Breast epithelium (tissue), 4 donors: ENCODE measurements at places on chromosomes 5 and 9. TPM values are rescaled to one million over a fixed set of nuclear protein-coding genes. Genes with fewer than 3 reads are reported as not detected.

- H3K4me1 ChIP-seq: peaks cover 36% of the 10 kb centered on the region
- peak; percentile 60 for DNase-seq
- H3K36me3 ChIP-seq: no peaks in the 10 kb centered on the region
- no peaks in the 10 kb centered on the region for H3K27me3 ChIP-seq
- peak overlapping the region; percentile 78 for H3K4me3 ChIP-seq
- H3K27ac ChIP-seq: peak overlapping the region; percentile 94
These were observed 31.7 kb downstream of the GSN start for GRCh38 chr9:121299467-121300282.

Gene FSD1L
- 3.4 TPM for total RNA-seq

GRCh38 chr5:9686216-9686615, 56.1 kb upstream of the TAS2R1 start:
- no peaks in the 10 kb centered on the region for H3K4me1 ChIP-seq
- H3K27me3 ChIP-seq: no peaks in the 10 kb centered on the region
- DNase-seq: no peak
- no peak overlapping the region for H3K27ac ChIP-seq
- no peak overlapping the region for H3K4me3 ChIP-seq

- peaks cover 4% of the 10 kb centered on the region for H3K4me1 ChIP-seq
- no peaks in the 10 kb centered on the region for H3K36me3 ChIP-seq
- no peak overlapping the region for H3K27ac ChIP-seq
- no peak for DNase-seq
These were observed 50.1 kb downstream of the TNFSF8 start for GRCh38 chr9:114880291-114880745.

- no peaks in the 10 kb centered on the region for H3K27me3 ChIP-seq
- no peak overlapping the region for H3K27ac ChIP-seq
- no peaks in the 10 kb centered on the region for H3K4me1 ChIP-seq
- no peaks in the 10 kb centered on the region for H3K36me3 ChIP-seq
- no peak for DNase-seq
These were observed 251.3 kb downstream of the GAS1 start for GRCh38 chr9:86695910-86696424.

DNA sequence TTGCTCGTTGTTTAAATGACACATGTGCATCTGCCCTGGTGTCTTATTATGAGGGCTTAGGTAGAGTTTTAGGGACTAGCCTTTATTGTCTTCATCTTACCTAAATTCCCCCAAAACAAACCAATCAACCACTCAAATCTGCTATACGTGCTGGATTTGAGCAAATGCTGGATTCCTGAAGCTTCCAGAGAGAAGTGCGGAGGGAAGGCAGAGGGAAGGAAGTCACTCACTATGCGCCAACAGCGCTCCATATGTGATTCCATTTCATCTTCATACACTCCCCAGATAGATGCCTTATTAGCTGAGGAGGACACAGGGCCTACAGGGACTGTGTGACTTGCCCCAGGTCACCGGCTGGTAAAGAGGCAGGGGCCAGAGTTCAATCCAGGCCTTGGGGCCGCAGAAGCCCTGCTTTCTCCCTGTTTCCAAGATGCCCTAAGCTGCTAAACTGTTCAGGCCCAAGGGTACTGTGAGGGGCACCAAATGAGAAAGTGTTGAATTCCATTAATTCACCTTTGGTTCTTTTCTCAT, 63.5 kb downstream of the OTULIN start:
- no peaks in the 10 kb centered on the region for H3K4me1 ChIP-seq
- H3K27me3 ChIP-seq: no peaks in the 10 kb centered on the region

- no peaks in the 10 kb centered on the region for H3K27me3 ChIP-seq
- DNase-seq: no peak
- no peaks in the 10 kb centered on the region for H3K36me3 ChIP-seq
- H3K27ac ChIP-seq: no peak overlapping the region
- no peak overlapping the region for H3K4me3 ChIP-seq
These were observed 89.9 kb upstream of the TXNDC8 start for GRCh38 chr9:110427497-110428104.

- no peak for DNase-seq
- no peaks in the 10 kb centered on the region for H3K27me3 ChIP-seq
- no peaks in the 10 kb centered on the region for H3K36me3 ChIP-seq
- H3K4me3 ChIP-seq: no peak overlapping the region
- no peaks in the 10 kb centered on the region for H3K4me1 ChIP-seq
- no peak overlapping the region for H3K27ac ChIP-seq
These were observed 42.0 kb downstream of the UBE2QL1 start for GRCh38 chr5:6490693-6491092.

GRCh38 chr5:120405923-120406322, 58.2 kb upstream of the PRR16 start:
- H3K4me3 ChIP-seq: no peak overlapping the region
- no peak overlapping the region for H3K27ac ChIP-seq
- no peaks in the 10 kb centered on the region for H3K36me3 ChIP-seq
- H3K27me3 ChIP-seq: no peaks in the 10 kb centered on the region
- no peaks in the 10 kb centered on the region for H3K4me1 ChIP-seq

DNA sequence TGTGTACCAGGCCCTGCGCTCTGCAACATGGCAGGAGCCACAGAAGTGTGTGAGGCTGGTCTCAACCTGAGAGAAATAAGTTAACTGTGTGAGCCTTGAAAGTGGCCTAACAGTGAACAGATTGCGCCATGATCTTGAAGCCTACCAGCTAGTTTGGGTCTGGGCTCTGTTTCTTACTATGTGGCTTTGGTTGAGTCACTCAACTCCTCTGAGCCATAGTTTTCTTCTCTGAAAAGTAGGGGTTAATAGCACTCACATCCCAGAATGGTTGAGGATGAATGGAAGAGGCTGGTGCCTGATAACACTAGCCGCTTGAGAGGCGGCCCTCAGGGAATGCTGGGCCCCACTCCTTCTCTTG, 121.5 kb downstream of the RGS3 start:
- no peaks in the 10 kb centered on the region for H3K36me3 ChIP-seq
- H3K4me3 ChIP-seq: no peak overlapping the region
- H3K27me3 ChIP-seq: no peaks in the 10 kb centered on the region
- peaks cover 17% of the 10 kb centered on the region for H3K4me1 ChIP-seq

Gene UBE2D2
- total RNA-seq: 55.1 TPM

DNA sequence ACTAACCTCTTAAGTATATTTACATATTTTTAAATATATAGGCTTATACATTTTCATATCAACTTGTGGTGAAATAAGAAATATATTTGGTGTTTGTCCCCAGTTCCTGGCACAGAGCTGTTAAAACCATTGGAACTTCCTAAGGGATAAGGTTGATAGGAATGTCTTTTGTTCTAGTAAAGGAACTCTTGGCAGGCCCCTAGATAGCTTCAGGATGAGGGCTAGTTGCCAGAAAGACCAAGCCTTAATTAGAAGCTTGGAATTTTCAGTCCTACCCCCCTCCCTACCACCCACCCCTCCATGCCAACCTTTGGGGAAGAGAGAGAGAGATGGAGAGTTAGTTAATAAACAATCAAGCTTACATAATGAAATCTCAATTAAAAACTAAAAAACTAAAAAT, 638.6 kb upstream of the ACO1 start:
- DNase-seq: no peak
- no peaks in the 10 kb centered on the region for H3K4me1 ChIP-seq
- H3K4me3 ChIP-seq: no peak overlapping the region
- H3K36me3 ChIP-seq: no peaks in the 10 kb centered on the region
- H3K27me3 ChIP-seq: no peaks in the 10 kb centered on the region

Gene FSTL4
- total RNA-seq: 0.88 TPM

DNA sequence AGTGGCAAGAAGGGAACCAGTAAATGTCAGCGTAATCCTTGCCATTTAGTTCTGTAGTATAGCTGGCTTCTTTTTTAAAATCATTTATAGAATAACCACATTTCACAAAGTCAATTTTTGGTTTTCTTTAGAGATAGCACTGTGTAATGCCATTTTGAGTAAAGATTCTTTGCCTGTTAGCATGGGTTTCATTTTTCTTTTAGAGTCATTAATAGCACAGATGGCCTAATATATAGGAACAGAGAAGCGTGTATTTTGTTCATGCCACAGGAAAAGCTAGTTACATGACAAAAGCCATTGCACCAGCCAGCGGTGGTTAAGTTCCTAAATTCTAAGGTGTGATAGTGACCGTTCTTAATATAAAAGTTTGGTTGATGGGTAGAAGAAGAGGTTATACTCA, 1363.9 kb downstream of the MAT2B start:
- H3K27ac ChIP-seq: no peak overlapping the region
- no peak for DNase-seq
- H3K4me3 ChIP-seq: no peak overlapping the region
- no peaks in the 10 kb centered on the region for H3K27me3 ChIP-seq

Gene PCDHA1
- total RNA-seq: not detected

Gene RNF183
- 3.5 TPM for total RNA-seq

GRCh38 chr5:41966401-41967105, 41.5 kb downstream of the FBXO4 start:
- H3K27ac ChIP-seq: no peak overlapping the region
- no peaks in the 10 kb centered on the region for H3K27me3 ChIP-seq
- H3K4me1 ChIP-seq: no peaks in the 10 kb centered on the region
- no peaks in the 10 kb centered on the region for H3K36me3 ChIP-seq
- DNase-seq: no peak

- H3K4me3 ChIP-seq: no peak overlapping the region
- no peaks in the 10 kb centered on the region for H3K4me1 ChIP-seq
- DNase-seq: no peak
- H3K36me3 ChIP-seq: no peaks in the 10 kb centered on the region
- H3K27ac ChIP-seq: no peak overlapping the region
- no peaks in the 10 kb centered on the region for H3K27me3 ChIP-seq
These were observed 73.5 kb downstream of the SLF1 start for GRCh38 chr5:94691949-94692348.

DNA sequence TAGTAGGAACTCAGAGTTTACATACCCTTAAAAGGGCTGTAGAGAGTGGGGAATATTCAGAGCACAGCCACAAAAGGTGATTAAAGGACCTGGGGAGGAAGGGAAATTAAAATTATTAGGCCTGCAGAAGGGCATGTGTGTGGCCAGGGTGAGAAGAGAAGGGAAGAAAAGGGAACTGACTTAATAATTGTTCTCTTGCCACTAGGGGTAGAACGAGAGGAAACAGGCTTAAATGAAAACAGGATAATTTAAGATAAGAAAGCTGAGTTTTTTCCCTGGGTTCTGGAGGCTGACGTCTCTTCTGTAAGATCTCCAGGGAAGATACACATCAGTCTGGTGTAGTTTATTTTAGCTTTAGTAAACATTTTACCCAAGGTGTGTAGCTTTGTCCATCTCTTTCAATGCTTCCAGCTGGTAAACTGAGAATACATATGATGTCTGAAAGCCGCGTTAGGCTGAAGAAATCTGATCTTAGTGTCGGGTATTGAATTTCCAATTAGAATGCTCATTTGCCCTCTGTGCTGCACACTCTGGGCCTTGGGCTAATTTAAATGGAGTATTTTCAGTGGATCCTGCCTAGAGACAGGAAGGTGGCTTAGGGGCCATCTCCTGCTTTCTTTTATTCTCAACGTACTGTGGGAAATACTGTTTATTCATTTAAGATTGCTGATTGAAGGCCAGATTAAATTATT, 416.8 kb downstream of the TMEM38B start:
- H3K36me3 ChIP-seq: no peaks in the 10 kb centered on the region
- no peak for DNase-seq
- no peak overlapping the region for H3K27ac ChIP-seq
- no peaks in the 10 kb centered on the region for H3K27me3 ChIP-seq
- no peak overlapping the region for H3K4me3 ChIP-seq
- H3K4me1 ChIP-seq: no peaks in the 10 kb centered on the region

- no peak overlapping the region for H3K27ac ChIP-seq
- no peaks in the 10 kb centered on the region for H3K36me3 ChIP-seq
- no peak overlapping the region for H3K4me3 ChIP-seq
- H3K27me3 ChIP-seq: peaks cover 13% of the 10 kb centered on the region
These were observed 36.0 kb upstream of the OLFM1 start for GRCh38 chr9:135051316-135052038.

DNA sequence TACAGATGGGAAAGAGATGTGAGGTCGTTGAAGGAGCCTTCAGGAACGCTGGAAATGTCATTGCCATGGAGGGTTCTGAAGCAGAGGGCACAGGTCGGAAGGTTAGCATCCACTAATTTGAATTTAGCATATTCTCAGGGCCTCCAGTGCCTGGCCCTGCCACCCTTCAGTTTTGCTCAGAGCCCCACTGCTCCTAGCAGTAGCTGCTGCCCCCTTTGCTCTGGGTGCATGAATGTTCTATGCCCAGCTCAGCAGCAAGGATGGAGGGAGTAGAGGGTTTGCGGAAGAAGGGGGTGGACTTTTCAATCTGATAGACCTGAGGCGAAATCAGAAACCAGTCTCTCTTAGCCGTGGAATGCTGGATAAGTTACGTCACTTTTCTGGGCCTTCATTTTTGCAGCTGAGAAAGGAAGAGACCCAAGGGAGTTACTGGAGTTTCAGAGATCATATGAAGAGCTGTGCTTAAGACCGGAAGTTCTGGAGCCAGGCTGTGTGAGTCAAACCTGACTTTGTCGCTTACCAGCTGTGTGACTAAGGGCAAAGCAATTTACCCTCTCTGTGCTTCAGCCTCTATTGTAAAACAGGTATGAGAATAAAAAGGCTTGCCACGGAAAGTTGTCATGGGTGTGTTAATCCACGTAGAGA, 133.2 kb upstream of the PANK3 start:
- H3K27ac ChIP-seq: no peak overlapping the region
- DNase-seq: no peak
- no peaks in the 10 kb centered on the region for H3K4me1 ChIP-seq
- H3K4me3 ChIP-seq: no peak overlapping the region
- H3K27me3 ChIP-seq: no peaks in the 10 kb centered on the region

- no peaks in the 10 kb centered on the region for H3K4me1 ChIP-seq
- H3K27me3 ChIP-seq: no peaks in the 10 kb centered on the region
- DNase-seq: no peak
- no peaks in the 10 kb centered on the region for H3K36me3 ChIP-seq
- peak overlapping the region; percentile 68 for H3K27ac ChIP-seq
- no peak overlapping the region for H3K4me3 ChIP-seq
These were observed 33.6 kb upstream of the HSD17B4 start for GRCh38 chr5:119418606-119419100.
